ENCODE measurements at places on chromosomes 1 and 21.
A peak's percentile ranks its signal among the peaks of the same experiment; 100 is the strongest.

DNA sequence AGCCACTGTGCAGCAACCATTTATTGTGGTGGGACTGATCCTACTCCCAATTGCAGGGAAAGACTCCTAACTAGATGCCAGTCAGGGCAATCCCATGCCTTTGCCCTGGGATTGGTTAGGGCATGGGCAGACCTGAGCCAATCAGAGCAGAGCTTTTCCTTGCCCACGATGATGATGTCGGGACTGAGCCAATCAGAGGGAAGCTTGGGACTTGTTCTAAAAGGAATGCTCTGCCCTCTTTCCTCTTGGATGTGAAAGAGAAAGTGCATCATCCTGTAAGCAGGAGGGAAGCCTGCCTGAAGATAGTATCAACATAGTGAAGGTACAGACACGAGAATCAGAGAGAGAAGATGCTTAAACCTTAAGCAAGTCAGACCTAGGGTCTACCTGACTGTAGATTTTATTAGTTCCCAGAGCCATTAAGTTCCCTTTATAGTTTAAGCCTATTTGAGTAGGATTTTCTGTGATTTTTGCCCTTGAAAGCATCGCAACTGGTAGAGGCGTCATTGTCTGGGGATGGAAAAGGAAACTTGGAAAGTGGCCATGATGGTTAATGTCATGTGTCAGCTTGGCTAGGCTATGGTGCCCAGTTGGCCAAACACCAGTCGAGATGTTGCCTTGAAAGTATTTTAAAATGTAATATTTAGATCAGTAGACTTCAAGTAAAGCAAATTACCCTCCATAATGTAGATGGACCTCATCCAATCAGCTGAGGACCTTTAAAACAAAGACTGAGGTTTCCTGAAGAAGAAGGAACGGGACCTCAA, 19.9 kb downstream of the IRF2BP2 start:
- DNase-seq: peak; percentile 63

- peak; percentile 56 for DNase-seq
Observed at GRCh38 chr1:7218210-7218832, 433.1 kb downstream of the CAMTA1 start.

- DNase-seq: no peak
Observed at GRCh38 chr21:14863745-14864210, 201.0 kb downstream of the NRIP1 start.

- no peak for DNase-seq
Observed at GRCh38 chr1:237287876-237288521, 246.0 kb downstream of the RYR2 start.
